ENCODE measurements at places on chromosomes 7 and 10.
A peak's percentile ranks its signal among the peaks of the same experiment; 100 is the strongest.

DNA sequence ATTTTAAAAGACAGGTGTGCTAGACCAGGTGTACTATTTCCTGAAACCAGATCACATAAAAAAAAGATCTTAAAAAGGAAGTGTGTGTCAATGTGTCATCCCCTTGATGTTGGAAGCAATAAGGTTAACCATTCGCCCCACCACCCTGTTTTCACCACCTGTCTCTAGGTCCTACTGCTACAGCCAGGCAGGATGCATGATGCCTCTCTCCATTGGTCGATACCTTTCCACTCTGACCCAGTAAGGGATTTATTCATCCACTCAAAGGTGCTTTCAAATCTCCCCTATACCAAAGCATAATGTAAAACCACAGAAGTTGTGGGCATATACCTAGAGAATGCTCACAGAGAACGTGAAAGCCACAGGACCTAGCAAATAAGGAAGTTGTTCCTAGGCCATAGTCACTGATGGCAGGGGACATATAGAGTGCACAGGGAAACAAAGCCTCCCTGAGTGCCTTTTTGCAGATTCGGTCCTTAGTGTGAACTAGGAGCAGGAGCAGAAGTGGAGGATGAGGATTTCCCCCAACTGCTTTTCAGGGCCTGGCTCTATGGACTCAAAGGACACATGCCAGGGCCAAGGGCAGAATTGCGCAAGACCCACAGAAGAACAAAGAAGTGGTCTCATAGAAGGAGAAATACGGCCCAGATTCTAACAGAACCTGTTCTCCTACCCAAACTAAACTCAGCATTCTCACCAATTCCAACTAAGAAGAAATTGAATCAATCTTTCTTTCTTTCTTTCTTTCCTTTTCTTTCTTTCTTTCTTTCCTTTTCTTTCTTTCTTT, 631.5 kb upstream of the NRP1 start:
- no peak for DNase-seq

GRCh38 chr7:131028295-131028694, 294.3 kb upstream of the KLF14 start:
- DNase-seq, result no peak

DNA sequence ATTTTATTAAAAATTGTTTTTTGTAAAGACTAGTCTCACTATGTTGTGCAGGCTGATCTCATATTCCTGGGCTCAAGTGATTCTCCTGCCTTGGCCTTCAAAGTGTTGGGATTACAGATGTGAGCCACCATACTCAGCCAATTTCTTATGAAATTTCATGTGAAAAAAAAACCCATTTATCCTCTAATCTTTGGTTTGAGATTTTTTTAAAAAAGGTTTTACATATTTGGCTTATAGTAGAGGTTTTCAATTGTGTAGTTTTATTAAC, 35.5 kb upstream of the ZNF32 start:
- DNase-seq, result no peak

- no peak for DNase-seq
These were observed 141.3 kb upstream of the KLF14 start for GRCh38 chr7:130875265-130875741.

- no peak for DNase-seq
These were observed 837.7 kb downstream of the REEP3 start for GRCh38 chr10:64358907-64359306.

DNA sequence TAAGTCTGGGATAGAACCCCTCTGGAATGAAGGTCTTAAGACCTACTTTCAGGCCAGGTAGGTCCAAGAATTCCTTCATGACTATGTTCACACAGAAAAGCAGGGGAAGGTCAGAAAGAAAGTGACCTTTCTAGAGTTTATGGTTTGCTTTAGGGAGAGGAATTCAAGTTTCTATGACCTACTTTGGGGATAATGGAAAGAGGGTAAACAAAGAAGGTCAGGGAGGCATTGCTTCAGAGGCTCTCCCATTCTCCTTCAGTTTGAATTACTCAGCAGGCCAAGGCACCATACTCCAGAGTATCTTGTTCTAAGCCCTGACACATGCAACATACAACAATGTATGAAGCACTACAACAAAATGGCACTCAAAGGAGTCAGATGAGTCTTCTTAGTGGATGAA, 11.5 kb upstream of the MACC1 start:
- no peak for DNase-seq

GRCh38 chr7:6608081-6608480, 7.3 kb upstream of the ZNF853 start:
- no peak for DNase-seq

DNA sequence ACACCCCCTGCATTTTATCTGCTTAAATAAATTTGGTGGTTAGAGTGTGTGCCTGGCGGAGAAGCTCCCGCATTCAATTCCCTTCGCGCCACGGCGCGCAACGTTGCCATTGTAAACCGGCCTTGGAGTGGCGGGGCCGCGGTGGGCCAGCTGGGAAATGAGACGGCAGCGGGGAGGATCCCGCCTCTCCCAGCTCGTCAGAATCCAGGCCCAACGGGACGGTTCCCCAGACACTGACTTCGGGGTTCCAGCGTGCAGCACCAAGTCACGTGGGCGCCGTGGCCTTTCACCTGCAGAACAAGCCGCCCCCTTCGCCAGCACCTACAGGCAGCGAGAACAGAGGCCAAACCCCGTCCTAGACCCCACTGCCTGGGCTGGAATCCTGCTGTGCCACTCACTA, 103.4 kb downstream of the GRID1 start:
- no peak for DNase-seq

GRCh38 chr10:117680601-117681000, 138.1 kb downstream of the EMX2 start:
- no peak for DNase-seq

DNA sequence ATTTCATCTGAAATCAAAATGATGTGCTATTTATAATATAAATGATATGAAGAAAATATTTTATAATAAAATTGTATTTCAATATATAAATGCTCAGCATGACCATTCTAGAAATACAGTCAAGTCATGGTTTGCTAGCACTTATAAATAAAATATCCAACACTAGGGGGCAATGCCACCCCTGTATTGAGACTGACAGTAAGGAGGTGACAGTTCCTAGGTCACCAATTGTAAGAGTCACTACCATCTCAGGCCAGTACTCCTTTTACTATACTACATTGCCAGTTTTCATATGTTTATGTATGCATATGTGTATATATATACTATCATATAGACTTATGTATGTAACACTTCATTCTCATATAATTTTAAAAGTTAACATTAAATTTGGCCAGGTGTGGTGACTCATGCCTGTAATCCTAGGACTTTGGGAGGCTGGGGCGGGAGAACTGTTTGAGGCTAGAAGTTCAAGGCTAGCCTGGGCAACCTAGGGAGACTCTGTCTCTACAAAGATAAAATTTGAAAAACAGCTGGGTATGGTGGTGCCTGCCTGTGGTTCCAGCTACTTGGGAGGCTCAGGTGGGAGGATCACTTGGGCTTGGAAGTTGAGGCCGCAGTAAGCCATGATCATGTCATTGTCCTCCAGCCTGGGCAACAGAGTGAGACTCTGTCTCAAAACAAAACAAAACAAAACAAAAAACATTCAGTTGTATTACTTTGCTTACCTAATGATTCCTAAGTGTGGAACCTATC, 2.4 kb upstream of the CNOT4 start:
- no peak for DNase-seq

DNA sequence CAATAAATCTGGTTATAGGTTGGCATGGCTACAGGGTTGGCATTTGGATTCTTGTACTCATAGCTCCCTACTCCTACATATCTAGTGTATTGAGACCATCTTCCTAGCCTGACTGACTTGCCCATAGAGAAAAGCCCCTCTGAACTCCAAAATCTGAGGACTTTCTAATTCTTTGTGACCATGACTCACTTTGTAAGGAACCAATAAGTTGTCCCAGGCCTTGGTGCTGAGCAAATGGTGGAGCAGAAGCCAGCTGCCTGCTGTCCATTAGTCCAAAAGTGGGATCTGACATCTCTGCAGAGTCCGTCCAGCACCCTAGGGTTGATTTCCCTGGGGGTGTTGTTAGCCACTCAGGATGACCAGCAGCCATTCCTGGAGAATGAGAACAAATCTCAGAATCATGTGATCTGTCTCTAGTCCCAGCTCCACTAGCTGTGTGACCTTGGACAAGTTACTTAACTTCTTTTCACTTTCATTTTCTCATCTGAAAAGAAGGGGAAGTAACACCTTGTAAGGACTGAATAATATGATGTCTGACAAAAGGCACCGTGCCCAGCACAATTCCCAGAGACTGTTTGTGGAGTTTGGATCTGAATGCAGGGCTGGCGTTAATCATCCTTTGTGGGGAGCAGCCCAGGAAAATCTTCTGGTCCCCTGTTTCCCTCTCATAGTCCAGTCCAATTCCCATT, 44.1 kb downstream of the MTURN start:
- DNase-seq, result no peak

GRCh38 chr7:19958309-19958896, 185.0 kb upstream of the TMEM196 start:
- DNase-seq, result peak; percentile 25

GRCh38 chr10:75295868-75296441, 60.2 kb upstream of the COMTD1 start:
- peak; percentile 25 for DNase-seq

- no peak for DNase-seq
These were observed 99.5 kb upstream of the TNRC18 start for GRCh38 chr7:5523052-5523711.

- no peak for DNase-seq
These were observed 32.3 kb upstream of the KCNMA1 start for GRCh38 chr10:77669892-77670291.

DNA sequence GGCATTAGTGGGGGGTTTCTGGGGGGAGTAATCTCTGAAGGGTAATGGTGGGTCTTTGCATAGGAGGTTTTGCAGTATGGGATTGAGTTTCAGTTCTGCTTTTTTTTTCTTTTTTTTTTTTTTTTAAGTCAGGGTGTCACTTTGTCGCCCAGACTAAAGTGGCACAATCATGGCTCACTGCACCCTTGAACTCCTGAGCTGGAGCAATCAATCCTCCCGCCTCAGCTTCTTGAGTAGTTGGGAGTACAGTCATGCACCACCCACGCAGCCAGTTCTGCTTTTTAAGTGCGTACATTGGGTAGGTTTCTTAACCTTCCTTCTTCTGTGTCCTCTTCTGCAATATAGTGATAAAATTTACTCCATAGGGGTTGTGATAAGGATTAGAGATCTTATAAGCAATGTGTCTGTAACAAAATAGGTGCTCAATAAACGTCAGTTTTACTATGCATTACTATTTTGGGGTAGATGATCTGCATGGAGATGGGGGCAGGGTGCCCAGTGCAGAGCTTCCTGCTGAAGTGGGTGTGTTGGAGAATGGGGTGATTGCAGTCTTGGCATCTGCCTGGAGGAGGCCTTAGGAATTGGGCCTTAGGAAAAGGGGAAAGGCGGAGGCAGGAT, 9.6 kb downstream of the KAZALD1 start:
- no peak for DNase-seq
